Kidney capillary endothelial cell (primary cell): ENCODE measurements at places on chromosomes 3 and 15.

- DNase-seq: no peak
Observed at GRCh38 chr15:77714555-77714954, 81.8 kb upstream of the LINGO1 start.

DNA sequence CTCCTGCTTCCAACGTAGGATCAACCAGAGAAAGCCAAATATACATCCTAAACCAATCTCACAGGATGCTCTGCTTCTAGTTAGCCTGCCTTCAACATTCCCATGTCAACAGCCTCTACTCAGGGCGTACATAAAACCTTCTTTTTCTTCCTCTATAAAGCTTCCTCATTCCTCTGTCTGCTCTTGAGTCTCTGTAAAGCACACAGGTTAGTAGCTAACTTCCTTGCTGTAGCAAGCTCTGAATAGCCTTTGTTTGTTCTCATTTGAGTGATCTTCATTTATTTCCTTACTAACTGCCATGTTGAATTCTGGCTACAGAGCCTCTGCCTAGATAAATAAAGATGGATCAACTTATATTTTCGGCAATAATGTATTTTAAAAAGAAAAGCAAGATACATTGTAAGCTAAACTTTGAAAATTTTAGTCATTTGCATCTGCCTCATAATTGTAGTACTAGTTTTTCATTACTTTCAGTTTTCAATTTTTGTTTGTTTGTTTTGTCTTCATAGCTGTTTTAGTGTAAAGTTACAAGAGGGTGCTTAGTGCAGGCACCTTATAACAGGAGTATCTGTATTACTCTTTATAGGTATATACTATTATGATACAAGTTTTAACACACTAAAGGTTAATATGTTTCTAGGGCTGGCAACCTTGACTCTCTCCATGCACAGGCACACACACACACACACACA, 498.2 kb downstream of the PYDC2 start:
- DNase-seq: no peak

DNA sequence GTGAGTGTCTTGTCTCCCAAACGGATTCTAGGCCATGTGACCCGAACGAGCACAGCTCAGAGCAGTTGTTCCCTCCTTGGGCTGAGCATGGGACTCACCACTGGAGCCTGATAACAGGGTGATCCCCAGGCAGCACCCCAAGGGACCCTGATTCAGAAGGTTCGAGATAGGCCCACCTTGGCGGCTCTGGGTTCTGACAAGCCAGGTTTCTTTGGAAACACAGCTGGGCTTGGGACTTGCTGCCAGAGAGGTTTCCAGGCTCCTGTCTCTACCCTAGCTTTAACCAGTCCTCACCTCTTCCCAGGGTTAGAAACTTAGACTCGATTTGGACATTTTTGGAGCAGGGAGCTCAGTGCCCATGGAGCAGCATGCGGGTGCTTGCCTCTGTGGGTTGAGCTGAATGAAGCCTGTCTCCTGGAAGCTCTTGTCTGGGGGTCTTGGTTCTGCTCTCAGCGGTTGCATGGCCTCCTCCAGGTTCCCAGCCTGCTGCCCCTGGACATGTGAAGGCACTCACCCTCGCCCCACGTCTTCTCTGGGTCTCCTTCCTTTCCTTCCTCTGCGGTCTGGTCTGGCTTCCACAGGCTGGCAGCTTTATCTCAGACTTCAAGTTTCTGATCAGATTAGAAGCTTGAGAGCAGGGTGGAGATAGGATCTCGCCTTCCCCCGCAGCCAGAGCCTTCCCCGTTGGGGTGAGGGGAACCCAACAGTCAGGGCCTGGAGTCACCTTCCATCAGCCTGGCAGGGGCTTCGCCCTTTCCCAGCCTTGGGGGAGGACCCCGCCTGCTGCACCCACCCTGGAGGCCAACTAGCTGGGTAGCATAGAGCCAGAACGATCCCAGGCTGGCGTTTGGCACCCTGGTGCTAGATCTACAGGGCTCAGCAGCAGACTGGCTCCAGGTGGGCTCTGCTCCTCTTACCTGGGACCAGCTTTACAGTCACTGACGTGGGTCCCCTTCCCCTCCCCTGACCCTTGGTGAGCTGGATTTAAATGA, 21.0 kb downstream of the PAQR5 start:
- DNase-seq: no peak

- no peak for DNase-seq
Observed at GRCh38 chr15:38163658-38164057, 89.0 kb upstream of the SPRED1 start.

DNA sequence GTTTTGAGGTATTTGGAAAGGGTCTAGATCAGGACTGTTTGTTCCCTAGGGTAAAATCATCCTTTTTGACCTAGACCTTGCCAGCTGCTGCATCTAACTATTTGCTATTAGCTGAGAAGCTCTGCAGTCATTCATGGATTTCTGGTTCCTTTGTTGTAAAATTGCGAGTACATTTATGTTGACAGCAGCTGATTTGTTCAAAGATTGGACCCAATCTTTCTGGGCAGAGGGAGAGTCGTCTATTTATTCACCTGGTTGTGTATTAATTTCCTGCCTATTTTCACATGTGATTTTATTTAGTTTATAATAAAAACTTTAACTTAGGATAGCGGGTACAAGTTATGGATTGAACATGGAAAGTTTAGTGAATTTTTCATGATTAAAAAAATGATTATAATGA, 236.3 kb downstream of the CNTN4 start:
- no peak for DNase-seq

DNA sequence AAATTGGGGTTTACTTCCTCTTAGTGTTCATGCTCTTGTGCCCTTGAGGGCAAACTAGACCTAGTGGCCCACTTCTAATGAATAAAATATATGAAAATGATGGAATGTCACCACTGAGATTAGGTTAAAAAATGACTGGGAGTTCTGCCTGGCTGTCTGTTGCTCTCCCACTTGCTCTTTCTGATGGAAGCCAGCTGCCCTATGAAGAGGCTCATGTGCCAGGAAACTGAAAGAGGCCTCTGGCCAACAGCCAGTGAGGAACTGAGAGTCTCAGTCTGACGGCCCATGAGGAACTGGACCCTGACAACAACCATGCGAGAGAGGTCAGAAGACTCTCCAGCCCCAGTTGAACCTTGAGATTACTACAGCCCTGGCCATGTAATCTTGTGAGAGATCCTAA, 107.1 kb upstream of the FHIT start:
- no peak for DNase-seq

GRCh38 chr15:86009727-86010126, 69.9 kb upstream of the AGBL1 start:
- DNase-seq: no peak

DNA sequence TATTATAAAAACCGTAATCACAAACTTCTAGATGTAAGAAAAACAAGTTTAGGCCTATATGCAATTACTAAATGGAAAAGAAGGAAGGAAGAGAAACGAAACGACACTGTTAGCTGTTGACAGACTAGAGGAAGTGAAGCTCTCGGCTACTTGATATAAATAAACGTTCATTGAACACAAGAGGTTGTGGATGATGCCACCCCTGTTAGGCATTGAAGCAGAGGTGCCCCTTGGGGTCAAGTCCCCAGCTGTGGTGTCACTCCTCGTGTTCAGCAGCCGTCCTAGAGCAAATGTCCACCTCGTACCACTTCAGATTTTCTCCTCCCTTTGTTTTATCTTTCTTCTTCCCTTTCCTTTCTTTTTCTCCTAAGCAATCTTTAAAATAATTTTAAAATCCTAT, 146.5 kb upstream of the UBE2E1 start:
- no peak for DNase-seq

GRCh38 chr3:150083655-150084042, 113.0 kb upstream of the PFN2 start:
- no peak for DNase-seq

DNA sequence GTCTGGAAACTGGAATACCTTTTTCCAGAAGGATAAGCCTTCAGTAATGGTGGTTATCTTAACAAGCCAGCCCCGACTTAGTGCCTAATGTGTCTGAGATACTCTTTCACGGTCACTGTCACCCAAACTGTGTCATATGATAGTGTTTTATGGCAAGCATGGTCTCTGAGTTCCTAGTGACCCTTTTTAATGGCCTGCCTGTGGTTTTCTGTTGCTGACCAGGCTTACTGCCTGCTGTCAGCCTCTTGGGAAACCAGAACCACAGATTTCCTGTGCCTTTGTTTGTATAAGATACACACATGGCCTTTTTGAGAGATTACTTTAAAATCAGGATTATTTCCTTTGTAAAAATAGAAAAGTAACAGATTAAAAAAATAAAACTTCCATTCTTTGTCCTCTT, 22.4 kb downstream of the HPS3 start:
- DNase-seq: no peak

DNA sequence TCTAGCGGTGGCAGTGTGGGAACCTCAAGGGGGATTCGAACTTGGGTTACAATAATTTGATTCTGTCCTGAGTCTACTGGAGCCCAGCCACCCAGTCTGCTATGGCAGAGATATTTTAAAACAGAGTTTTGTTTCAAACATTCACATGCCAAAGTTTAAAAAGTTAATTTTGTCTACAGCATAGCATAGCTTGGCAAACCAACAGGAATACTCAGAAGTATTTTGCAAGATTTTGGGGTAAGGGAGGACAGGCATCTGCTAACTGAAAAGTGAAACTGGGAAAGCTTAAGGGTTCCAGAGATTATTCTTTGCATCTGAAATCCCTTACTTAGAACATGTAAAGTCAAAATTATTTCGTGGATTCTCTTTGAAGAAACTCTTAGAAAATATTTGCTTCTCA, 6.6 kb downstream of the ARID3B start:
- DNase-seq: no peak

DNA sequence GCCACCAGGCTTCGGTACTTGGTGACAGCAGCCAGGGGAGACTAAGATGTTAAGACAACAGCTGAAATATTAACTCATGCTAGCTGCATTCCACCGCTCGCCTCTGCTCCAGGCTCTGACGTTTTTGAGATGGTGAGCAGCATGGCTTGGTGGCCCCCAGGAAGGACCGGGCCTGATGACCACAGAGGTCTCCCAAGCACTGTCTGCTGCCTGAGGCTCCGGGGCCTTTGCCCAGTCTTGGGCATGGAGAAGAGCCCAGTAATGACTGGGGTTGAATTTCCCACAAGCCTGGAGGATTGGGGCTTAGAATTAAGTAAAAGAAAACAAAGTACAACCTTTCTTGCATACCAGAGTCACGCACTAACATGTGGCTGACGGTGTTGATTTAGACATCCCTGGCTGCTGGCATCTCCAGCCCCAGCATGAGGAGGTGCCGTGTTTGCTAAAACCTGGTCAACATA, 243.6 kb upstream of the LYSMD4 start:
- DNase-seq: no peak

- DNase-seq: no peak
Observed at GRCh38 chr3:44669760-44670159, 21.2 kb downstream of the ZNF35 start.

DNA sequence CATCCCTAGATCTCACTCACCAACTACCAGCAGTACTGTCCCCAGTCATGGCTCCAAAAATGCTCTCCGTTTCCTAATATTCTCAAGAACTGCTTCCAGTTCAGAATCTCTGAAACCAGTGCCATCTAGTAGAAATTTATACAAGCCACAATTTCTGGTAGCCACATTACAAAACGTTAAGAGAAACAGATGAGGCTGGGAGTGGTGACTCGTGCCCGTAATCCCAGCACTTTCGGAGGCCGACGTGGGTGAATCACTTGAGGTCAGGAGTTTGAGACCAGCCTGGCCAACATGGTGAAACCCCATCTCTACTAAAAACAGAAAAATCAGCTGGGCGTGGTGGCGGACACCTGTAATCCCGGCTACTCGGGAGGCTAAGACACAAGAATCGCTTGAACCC, 78.4 kb upstream of the RAD18 start:
- no peak for DNase-seq
